Stimulated activated CD4-positive, alpha-beta T cell treated with anti-CD3 and anti-CD28 coated beads, Interleukin-4, amount 100 ng/mL, for 24 hours (primary cell): ENCODE measurements at places on chromosomes 6 and 20.

DNA sequence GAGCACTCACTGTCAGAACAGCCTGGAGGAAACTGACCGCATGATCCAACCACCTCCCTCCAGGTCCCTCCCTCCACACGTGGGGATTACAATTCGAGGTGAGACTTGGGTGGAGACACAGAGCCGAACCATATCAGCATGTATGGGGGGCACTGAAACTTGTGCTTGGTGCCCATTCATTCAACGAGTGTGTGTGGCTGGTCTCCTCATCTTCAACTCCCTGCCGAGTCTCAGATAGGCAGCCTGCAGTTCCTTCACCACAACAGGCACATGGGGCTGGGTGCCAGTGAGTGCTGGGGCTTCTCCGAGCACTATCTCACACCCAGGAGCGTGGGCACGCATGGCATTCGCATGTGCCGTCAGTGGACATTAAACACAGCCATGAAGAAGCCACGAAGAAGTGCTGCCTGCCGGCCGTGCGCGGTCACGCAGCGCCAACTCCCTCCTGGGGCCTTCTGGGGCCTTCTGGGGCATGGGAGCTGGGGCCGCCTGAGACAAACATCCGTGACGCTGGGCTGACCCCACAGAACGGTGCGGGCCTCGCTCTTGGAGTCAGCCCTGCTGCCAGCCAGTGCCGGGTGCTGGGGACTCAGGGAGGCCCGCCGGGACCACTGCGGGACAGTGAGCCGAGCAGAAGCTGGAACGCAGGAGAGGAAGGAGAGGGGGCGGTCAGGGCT, 714 bp upstream of the RTEL1 start:
- DNase-seq = no peak

DNA sequence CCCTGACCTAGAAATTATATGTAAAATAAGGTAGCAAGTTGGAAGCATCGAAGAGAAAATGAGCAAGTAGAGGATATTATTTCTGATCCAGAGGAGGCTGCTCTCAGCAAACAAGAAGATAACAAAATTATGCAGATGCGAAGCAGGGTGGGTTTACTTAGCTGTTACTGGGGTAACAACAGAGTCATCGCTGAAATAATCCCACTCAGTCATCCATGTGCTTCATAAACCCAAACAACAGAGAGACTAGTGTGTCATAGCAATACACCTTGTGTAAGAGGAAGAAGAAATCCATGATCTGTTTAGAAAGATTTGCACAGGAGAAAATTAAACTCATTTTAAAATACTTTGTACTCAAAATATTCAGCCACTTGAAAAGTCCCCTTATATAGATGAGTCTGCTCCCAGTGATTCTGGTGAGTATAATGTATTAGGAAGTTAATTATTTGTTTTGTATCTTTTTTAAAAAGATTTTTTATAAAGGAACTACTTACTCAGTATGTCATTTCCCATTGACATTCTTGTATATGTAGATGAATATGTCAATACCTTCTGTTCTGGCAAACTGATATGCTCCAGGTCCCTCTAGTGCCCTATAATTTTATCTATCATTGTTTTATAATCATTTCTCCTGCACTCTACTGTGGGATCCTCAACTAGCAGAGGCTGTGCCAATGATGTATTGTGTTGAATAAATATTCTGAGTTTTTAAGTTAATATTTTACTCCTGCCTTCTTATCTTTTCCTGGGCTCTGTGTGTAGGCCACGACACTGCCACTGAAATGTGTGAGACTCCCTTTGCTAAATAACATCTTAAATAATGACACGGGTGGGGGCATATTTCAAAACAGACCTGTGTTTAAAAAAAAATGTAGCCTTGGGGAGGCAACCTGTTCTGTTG, 8.6 kb upstream of the HIVEP2 start:
- DNase-seq = no peak

GRCh38 chr6:57220083-57220703, 1.9 kb downstream of the RAB23 start:
- no peak for DNase-seq

- no peak for DNase-seq
Observed at GRCh38 chr6:34462551-34462971, 3.3 kb upstream of the PACSIN1 start.

- DNase-seq = no peak
Observed at GRCh38 chr6:123806561-123806960, 2.9 kb downstream of the NKAIN2 start.

- DNase-seq = no peak
Observed at GRCh38 chr20:56957737-56958553, 308.5 kb downstream of the BMP7 start.

DNA sequence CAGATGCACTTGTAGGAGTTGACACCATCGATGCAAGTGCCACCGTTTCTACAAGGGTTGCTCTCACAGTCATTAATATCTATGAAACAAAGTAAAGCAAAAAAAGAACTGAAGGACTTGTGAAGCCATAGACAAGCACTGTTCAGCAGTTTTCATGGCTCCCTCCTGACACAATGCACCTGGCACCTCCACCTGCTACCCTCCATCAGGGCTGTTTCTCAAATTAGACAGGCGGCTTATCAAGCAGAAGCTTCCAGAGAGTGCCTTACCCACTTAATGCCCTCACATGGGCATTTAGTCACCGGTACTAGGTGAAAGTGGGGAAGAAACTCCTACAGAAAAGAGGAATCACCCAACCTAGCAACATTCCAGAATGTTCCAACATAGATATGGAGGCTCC, 27.8 kb downstream of the JAG1 start:
- DNase-seq = no peak

GRCh38 chr20:61972636-61973508, 92.8 kb downstream of the TAF4 start:
- DNase-seq = no peak

GRCh38 chr6:170289951-170290295, 955 bp downstream of the DLL1 start:
- no peak for DNase-seq

GRCh38 chr6:7154341-7155139, 46.8 kb downstream of the RREB1 start:
- DNase-seq = no peak

DNA sequence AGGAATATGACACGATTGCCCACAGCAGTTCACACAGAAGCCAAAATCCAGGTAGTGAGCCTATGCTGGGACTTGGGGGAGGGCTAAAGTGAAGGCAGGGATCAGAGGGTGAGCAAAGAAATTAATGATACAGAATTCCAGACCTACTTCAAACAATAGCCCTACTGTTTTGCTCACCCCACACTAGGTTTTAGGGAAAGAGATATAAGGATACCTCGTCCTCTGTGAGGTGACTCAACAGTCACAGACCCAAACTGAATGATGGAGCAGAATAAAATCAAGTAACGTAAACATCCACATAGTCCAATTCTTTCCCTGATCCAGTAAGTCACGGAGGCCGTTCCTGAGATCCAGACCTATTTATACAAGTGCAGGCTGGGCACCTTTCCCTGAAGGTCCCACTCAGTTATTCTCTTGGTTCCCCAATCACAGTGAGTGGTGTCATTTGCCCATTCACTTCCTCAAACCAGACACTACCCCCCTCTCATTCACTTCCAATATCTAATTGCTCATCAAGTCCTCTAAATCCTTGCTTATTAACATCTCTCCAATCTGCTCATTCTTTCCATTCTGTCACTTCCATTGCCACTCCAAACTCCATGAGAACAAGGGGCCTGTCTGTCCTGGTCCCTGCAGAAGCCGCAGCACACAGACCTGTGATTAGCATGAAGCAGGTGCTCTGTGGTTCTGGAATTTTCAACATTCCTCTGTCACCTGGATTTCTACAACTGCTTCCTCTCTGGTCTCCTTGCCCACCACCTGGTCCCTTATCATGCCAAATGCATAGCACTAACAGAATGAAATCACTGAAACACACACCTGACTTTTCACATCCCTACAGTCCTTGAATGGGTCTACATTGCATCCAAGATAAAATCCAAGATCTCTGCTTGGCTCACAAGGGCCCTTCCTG, 55.9 kb downstream of the ATXN1 start:
- no peak for DNase-seq

- no peak for DNase-seq
Observed at GRCh38 chr20:57579898-57580447, 19.1 kb downstream of the PCK1 start.

DNA sequence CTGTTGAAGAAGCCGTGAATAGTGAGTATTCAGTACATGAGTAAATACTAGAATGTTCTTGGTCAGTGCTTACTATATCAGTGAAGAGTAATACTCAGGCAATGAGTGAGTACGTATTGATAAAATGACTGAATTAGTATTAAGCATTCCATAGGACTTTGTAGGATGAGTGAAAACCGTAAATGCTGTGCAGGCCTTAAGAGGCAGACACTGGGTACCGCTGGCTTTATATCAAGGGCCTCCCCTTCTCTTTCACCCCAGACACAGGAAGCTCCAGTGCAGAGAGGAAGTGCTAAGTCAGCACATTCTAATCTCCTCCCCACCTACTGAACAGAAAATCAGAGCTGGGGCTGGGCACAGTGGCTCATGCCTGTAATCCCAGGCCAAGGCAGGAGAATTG, 24.2 kb downstream of the POFUT1 start:
- DNase-seq = peak; percentile 56

GRCh38 chr6:167851370-167851952, 24.8 kb downstream of the AFDN start:
- DNase-seq = no peak

GRCh38 chr20:2705931-2706645, 13.5 kb downstream of the EBF4 start:
- DNase-seq = no peak

DNA sequence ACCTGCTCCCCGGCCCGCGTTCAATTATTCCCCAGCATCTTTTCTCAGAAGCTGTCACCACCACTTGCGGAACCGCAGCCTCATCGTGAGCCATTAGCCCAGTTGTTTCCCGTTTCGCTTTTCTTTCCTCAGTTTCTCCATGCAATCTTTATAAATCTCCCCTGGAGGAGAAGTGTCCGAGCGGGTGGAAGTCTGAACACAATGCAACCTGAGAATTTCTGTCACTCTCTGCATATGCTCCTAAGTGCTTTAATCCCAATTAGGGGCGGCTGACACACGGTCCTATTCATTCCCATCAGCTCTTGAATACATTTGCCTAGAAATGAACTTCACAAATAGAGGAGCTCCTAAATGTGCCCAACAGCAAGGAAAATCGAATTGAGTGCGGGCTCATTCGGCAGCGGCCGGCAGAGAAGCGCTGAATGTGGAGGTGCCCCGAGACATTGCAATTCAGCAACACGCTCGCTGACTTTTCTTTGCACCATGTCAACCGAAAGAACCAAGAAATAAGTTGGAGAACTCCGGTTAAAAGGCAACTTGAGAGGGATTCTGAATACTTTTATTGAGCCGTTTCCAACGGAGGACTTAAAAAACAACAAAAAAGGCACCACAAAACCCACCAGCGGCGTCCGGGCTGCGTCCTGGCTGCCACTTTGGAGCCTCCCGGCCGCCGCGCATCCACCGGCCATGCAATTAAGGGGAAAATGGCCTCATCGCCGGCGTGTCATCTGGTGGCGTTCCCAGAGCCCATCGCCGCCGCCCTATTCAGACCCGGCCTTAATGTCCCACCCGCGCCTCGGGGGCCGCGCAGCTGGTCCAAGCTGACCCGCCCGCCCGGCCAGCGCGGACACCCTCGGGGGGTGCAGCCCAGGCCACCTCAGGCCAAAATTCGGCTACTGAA, 3.9 kb upstream of the PRDM13 start:
- DNase-seq = no peak

- no peak for DNase-seq
Observed at GRCh38 chr6:149331871-149332270, 14.4 kb downstream of the TAB2 start.

GRCh38 chr6:68040780-68041179, 594.3 kb upstream of the ADGRB3 start:
- no peak for DNase-seq
